Fibroblast of skin of scalp (primary cell): ENCODE measurements at places on chromosomes 3 and 15.

DNA sequence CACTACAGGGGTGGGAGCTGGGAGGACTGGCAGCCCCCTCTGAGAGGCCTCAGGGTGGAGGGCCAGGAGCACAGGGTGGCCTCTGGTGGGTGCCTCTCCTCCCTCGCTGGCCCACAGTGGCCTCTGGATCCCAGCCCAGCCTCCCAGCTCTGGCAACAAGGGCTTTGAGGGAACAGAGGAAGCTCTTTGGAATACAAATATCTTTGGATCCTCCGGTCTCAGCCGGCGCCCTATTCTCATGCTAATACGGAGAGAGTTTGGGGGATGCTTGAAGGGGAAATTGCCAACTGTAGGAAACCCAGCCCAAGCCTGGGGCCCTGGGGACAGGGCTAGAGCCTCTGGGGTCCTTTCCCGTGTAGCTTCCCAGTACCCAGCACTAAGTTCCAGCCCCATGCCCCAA lies 33.4 kb upstream of the INSYN1 start:
- DNase-seq: no peak

DNA sequence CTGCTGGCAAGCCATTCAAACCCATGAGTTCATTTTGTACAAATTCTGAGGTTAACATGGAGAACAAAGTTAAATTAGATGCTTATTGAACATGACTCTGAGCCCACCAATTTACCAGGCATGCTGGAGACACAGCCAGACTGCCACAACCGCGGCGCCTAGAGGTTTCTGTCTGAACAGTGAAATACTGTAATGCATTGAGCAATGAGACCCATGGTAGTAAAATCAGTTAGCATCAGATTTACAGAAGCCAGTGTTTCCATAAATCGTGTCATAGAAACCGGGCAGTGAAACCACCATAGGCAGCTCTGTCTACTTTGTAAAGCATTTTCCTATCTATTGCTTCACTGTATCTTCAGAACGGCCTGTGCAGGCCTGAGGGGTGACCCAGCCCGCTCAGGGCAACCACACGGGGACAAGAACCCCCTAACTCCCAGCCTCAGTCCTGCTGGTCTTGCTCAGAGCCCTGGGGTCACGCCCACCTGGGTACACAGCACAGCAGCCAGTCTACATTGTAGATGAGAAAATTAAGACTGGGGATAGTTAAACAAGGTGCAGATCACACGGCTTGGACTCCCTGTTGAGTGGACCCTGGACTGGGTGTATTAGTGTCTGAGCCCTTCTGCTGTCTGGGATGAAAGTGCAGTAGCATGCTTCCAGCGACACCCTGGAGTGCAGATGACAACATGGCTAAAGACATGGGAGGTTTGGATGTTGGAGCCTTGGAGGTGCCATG lies 44.2 kb downstream of the MGLL start:
- no peak for DNase-seq

GRCh38 chr3:172355836-172356235 lies 92.4 kb downstream of the GHSR start:
- DNase-seq: peak; percentile 91

DNA sequence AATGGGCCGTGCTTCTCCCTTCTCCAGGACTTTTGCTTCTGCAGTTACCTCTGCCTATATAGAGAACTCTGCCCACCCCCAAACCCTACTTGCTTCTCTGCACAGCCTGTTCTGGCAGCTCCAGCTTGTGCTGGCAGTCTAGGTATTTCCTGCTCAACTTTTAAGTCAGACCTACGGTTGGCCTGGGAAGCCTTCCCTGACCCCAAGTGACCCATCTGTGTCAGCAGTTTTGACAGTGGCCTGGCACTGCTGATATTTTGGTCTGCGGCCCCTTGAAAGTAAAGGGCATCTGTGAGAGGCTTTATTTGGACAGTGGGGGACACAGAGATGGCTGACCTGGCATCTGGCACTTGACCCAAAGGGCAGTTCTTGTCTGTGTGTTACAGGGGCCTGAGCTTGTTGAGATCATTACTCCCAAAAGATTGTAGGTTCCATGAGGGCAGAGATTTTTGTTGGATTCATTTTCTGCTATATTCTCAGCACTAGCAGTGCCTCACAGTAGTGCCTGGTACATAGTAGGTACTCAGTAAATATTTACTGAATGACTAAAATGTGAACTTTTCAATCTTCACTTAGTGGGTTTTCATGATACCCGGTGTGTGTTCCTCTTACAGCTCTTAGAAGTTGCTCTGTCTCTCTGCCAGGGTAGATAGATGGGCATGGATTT lies 55.2 kb upstream of the TRAK1 start:
- no peak for DNase-seq

DNA sequence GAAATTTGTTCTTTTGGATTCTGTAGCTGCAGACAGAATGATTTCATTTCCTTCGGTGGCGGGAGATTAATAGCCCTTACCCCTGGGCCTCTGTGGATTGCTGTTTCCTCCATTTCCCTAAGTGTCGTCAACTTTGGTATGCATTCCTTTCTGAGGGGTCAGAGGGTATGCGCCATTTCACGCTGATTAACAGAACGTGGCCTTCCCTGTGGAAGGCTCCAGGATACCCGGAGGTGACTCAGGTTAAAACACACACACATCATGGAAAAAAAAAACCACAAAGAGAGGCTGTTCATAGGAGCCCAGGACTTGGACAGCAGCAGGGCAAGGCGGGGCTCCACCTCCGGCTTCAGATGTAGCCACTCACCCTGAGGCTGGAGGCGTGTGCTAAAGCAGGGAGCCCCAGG lies 51.9 kb downstream of the EPHB1 start:
- peak; percentile 84 for DNase-seq

GRCh38 chr15:81301815-81302399 lies 22.0 kb downstream of the STARD5 start:
- no peak for DNase-seq

- no peak for DNase-seq
Observed at GRCh38 chr3:46710671-46711295, 6.9 kb downstream of the PRSS50 start.

- no peak for DNase-seq
Observed at GRCh38 chr15:52295421-52296001, at the start of gene MYO5C. MYO5C (minus strand) TSS chr15:52295804; CDS start chr15:52295636, 168 bp downstream.

DNA sequence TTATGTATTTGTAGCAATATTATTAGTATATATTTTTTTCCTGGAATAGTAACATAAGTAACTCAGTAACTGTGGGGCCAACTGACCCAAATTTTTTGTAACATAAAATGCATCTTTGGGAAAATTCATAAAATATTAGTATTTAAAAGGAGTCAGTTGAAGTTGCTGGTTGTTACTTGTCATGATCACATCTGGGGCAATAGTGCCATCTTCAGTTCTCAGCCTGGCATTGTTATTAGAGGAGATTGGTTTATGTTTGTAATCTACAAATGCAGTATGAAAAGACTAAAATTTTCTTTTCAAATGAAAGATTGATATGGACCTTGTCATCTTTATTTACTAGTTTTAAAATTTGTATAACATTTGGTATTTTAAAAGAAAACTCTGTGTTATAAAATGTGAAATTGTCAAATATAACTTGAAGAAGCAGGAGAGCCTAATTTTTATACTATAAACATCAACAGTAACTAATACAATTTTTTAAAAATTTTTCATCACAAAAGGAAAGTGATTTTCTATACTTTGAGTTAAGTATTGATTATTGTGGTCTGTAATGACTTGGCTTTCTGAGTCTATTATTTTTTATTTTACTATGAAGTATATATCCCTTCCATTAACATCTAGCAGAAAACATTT lies 38.8 kb upstream of the MLF1 start:
- DNase-seq: peak; percentile 67

DNA sequence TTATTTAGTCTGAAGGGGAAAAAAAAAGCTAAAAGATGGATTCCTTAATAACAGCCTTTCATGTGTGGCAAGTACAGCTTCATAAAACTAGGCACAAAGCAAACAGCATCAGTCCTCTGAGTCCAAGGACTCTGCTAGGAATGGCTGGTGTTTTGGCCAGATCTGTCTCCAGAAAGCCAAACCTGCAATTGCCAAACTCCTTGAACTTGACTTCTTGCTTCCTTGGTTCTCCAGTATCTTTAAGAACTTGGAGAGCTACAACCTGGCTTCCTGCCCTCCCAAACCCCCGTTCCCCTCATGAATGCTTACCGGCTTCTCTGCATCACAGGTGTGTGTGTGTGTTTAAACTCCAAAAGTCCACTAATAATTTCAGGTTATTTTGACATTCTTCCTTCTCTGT lies 1.6 kb upstream of the PLOD2 start:
- DNase-seq: no peak

- no peak for DNase-seq
Observed at GRCh38 chr3:44237161-44237560, 4.5 kb upstream of the TOPAZ1 start.

- DNase-seq: peak; percentile 96
Observed at GRCh38 chr3:158725348-158726011, 6.8 kb downstream of the RARRES1 start.

- peak; percentile 73 for DNase-seq
Observed at GRCh38 chr3:141796889-141797781, 33.9 kb downstream of the GRK7 start.

DNA sequence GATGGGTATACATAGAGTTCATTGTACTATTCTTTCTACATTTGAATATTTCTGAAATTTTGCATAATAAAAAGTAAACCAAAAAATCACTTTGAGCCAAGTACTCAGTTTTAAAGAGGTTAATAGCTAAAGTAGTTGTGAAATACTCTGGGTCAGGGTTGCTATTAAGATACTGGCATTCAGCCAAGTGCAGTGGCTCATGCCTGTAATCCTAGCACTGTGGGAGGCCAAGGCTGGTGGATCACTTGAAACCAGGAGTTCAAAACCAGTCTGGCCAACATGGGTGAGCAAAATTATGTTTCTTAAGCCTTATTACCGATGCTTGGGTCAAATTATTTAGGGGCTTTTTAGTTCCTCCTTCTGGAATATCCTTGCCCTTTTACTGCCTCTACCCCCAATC lies 122.0 kb upstream of the MELTF start:
- peak; percentile 70 for DNase-seq

DNA sequence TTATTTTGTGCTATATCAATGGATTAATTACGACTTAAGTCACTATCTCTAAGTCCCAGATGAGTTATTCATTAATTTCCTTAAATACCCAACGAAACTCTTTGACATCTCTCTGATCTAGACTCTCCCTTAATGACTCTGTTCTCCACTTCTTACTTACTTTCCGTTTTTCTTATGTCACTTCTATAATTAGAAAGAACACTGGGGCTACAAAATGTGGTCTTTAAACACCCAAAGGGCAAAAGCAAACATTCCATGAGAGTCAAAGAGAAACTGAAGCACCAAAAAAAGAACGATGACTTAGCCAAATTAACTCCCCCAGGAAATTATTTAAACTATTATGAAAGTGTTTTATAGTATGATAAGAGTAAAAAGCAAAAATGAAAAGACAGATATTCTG lies 166.4 kb upstream of the UBE2E2 start:
- DNase-seq: no peak

DNA sequence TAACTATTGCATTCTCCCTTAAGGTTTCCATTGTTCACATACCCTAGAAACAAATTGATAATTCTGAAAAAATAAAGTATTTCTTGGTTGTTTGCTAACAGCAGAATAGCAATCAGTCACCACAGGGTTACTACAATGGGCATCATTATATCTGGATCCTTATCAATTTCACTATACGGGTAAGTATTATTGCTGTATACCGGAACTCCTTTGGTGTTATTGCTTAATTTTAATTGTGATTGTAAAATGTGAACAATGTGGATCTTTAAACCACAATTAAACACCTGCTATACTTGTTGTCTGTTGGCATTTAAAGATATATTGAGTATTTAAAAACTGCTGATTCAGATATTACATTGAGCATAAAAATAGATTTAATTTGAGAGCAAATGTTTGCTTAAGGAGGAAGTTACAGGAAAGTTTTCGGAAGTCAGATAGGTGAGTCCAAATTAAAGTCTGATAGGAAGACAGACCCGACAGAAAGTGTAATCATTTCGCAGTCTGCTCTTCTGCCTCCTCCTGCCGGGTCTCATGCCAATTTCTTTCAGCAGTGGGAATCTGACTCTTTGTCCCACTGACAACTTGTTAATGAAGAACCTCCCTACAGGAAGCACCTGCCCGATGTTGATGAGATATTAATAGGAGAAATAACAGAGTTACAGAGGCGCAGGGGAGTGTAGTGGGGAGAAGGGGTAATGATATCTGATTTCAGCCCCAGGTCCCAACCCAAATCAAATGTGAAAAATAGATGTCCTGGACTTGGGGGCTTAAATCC lies 169.7 kb upstream of the TBC1D5 start:
- DNase-seq: no peak

GRCh38 chr3:134606033-134607025 lies 44.5 kb downstream of the KY start:
- DNase-seq: no peak

DNA sequence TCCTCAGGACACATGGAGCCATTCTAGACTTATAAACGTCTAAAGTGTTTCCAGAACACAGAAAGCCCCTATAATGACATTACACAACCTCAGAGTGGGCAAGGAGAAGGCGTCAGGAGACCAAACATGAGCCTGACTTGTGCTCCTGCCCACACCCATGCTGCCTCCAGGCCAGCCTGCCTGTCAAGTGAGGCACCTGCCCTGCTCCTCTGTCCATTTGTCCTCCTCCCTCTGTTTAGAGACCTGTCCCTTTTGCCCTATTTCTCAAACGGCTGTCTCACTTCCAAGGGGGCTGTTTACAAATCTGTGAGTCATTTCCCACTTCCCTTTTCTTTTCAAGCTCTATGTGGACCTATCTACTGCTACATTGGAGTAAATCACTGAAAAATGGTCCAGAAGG lies 21.0 kb downstream of the ZDHHC3 start:
- no peak for DNase-seq
